Esophagus squamous epithelium (tissue), 5 donors: ENCODE measurements at places on chromosomes 5 and 9.

GRCh38 chr5:176806137-176806536 is 4.2 kb upstream of the UNC5A start:
- no peak for DNase-seq

DNA sequence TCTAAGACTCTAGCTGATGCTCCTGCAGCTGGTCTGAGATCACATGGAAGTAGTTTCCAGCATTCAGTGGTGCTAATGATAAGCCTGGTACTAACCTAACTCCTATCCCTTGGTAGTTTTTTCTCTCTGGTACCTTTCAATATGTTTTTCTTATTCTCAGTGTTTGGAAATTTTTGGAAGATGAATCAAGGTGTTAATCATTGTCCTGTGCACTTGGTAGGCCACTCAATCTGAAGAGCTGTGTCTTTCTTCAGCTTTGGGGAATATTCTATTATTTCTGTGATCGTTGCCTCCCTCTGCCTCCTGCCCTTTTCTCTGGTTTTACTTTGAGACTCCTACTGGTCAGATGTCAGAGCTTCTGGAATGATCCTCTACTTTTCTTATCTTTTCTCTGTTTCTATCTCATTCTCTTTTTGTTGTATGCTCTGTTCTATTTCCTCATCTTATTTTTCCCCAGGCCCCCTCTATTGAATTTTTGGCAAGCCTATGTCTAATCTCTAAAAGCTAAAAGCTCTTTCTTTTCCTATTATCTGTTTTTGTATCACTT is 136.8 kb downstream of the APBA1 start:
- DNase-seq, result no peak

DNA sequence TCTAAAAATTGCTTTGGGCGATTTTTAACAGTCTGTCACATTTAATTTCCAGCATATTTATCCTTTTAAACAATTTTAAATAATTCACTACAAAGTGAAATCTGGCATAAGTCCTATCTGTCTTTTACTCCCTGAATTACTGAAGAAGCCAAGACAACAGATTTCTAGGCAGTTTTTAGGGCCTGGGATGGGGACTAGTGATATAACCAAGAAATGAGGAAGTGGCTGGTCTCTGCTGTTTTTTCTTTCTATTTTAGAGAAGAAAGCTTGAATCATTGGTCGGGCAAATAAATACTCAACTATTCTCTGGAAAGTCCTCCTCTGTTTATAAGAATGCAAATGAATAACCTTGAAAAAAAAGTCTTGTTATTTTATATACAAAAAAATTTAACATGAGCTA is 79.7 kb upstream of the SSBP2 start:
- DNase-seq, result no peak

DNA sequence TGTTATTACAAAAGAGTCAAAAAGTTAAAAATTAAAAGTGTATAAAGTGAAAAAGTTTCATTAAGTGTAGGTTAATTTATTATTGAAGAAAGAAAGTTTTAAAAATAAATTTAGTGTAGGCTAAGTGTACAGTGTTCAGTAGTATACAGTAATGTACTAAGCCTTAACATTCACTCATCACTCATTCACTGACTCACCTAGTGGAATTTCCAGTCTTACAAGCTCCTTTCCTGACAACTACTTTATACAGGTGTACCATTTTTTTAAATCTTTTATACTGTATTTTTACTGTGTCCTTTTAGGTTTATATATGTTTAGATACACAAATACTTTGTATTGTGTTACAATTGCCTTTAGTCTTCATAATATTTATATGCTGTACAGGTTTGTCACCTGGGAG is 530.2 kb upstream of the FAM174A start:
- DNase-seq, result no peak

DNA sequence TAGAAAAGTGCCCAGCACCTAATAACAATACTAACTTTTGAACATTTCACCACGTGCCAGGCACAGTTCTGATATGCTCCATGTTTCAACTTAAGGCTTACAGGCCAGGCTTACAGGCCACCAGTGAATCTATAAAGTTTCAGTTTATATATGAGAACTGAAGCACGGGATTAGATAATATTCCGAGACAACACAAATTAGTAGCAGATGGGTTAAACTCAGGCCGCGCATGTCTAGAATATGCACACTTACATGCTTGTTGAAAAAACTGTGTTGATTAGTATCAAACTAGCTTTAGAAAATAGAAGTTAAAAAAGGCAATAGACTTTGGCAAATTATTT is 587.9 kb downstream of the MTRR start:
- DNase-seq, result no peak

DNA sequence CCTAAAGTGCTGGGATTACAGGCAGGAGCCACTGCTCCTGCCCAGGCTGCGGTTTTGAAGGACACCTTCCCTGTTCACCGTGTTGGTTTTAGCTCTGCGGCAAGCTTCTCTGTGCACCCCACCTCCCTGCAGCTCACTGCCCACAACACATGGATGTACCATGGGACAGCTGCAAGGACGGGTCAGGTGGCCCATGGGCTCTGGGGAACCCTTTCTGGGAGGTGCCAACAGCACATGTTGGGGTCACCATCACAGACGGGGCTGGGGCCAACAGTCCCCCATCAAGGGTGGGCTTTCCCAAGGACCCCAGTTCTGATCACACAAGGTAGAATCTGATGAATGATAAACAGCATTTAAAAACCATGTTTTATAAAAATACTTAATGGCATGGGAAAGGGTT is 7.5 kb downstream of the EXD3 start:
- DNase-seq, result no peak

- no peak for DNase-seq
Observed at GRCh38 chr9:127905788-127906191, 6.4 kb upstream of the ST6GALNAC6 start.

- DNase-seq, result no peak
Observed at GRCh38 chr5:76402251-76402885, 717 bp upstream of the IQGAP2 start.

DNA sequence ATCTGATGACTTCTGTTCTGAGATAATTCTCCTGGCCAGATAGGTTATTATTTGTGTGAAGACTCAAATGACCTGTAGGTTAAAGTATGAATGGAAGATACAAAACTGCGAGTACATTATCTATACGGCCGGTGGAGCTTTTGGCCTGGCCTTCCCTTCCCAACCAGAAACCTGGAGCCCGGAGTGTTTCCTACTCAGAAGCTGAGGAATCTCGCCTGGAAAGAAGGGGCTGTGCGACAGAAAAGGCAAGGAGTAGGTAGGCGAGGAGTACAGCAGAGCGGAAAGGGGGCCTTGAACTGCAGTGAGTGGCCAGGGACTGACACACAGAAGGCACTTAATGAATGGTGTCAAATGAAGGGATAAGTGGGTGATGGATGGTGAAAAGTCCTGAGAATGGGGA is 34.6 kb downstream of the ANGPTL2 start:
- DNase-seq, result no peak

GRCh38 chr9:130265431-130266235 is at the start of gene HMCN2:
Gene HMCN2, plus strand, starts transcription at chr9:130265760. Its CDS starts 119 bp downstream, at chr9:130265879.
- DNase-seq, result no peak

GRCh38 chr9:92289708-92290390 is 3.6 kb downstream of the IARS1 start:
- DNase-seq, result no peak

GRCh38 chr5:83313436-83313835 is 158.1 kb upstream of the VCAN start:
- no peak for DNase-seq

GRCh38 chr5:78805474-78806124 is 157.0 kb upstream of the LHFPL2 start:
- no peak for DNase-seq

- DNase-seq, result no peak
Observed at GRCh38 chr5:110251366-110251765, 475.1 kb downstream of the TMEM232 start.

DNA sequence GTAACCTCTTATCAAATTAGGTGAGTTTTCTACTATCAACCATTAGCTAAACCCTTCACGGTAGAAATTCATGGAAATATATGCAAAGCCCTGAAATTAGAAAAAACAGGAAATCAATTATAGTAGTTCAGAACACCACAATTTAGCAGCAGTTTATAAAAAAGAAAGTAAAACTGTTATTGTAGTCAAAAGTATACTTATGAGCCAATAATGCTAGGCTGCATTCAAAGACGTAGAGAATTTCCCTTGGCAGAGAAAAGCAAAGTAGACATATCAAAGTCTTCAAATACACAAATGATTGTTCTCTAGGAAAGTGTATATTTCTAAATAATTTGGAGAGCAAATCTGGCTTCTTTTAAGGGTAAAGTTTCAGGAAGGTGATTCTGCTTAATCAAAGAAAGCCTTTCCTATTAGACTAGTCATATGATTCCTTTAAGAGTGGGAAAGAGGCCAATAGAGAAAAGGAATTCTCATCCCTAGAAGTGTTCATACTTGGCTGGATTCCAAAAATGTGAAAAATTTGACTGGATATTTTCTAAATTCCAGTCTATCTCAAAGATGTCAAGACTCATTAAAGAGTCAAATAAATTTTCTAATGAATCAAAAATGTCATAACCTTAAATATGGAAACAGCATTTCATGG is 185.5 kb downstream of the SMC2 start:
- no peak for DNase-seq

DNA sequence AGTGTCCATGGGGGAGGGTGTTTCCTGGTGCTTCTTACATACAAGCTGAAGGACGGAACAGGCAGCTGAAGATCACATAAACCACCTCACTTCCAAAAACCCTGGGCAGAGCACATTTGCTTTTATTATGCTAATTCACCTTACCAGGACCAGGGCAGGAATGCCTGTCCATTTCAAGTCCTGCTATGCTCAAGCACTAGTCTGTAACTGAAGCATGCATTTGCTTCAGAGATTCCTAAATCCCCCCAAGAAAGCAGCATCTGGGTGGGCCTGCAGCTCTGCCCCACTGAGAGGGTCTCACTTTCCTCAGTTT is 9.4 kb upstream of the NACC2 start:
- DNase-seq, result no peak

- no peak for DNase-seq
Observed at GRCh38 chr9:32558408-32558934, 6.1 kb upstream of the TOPORS start.

DNA sequence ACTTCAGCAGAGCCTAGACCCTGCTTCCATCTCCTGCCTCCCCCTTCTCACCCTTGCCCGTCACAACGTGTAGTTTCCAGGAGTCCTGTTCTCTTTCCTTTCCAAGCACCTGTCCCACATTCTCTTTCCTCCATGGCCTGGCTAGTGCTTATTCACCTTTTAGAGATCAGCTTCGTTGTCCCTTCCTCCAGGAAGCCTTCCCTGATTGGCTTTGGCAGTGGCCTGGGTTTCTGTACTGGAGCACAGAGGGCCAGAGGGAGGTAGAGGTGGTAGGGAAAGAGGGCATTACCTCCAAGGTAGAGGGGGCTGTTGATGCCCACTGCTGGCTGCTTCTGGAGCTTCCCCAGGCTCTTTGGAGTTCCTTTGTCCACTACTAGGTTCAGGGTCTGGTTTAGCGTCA is 93.7 kb upstream of the PANK3 start:
- DNase-seq, result no peak

DNA sequence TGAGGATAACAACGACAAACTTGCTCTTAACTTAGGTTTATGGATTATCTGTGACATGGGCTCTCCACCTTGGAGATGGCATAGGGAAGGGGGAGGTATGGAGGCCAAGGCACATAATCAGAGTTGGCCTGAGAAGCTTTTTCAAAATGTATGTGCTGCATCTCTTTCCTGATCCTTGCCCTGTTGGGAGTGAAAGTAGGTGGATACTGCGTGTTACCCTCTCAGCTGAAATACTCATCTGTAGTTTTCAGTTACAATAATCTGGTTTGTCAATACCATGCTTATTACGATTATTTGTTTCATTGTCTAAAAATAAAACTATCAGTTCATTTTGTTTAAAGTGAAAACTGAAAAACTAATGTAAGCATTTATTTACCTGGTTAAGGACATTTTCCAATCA is 86.7 kb downstream of the SLC44A1 start:
- no peak for DNase-seq

- no peak for DNase-seq
Observed at GRCh38 chr5:157484768-157485167, 24.8 kb downstream of the NIPAL4 start.

- DNase-seq, result no peak
Observed at GRCh38 chr9:38286357-38286756, 106.1 kb upstream of the ALDH1B1 start.

- no peak for DNase-seq
Observed at GRCh38 chr5:7251132-7251531, 144.8 kb upstream of the ADCY2 start.

DNA sequence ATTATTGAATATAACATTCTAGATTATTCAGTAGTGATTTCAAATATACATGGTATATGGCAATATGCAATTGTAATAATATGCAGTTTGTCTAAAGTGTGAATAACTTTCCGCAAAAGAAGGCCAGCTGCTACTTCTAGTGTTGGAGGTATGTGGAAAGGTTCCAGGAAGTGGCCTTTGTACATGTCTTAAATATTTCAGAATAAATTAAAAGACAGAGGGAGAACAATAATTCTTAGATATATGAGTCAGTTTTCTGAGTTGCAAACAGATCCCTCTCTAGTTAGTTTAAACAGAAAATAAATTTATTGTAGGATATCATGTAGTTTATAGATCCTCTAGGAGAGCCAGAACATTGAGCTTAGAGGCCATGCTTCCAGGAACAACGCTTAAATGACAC is 210.8 kb upstream of the ELL2 start:
- DNase-seq, result no peak

GRCh38 chr5:171323806-171324632 is 15.0 kb downstream of the TLX3 start:
- no peak for DNase-seq

DNA sequence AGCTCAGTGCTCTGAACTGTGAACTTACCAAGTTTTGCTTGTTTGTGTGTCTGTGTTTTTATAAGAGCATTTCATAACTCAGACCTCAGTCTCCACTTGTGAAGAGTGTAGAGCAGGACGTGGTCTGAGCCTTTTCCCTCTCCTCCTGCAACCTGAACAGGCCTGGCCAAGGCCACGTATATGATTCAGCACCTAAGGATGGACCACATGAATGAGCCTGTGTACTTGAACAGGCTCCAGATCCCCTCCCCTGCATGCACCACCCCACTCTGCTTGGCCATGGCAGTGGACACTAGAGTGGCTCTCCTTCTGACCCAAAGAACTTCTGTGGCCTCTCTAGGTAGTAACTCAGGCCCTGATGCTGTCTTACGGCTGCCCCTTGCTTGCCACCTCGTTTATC is 125.9 kb upstream of the FSTL4 start:
- DNase-seq, result no peak

- DNase-seq, result no peak
Observed at GRCh38 chr5:9421884-9422283, 124.0 kb downstream of the SEMA5A start.

DNA sequence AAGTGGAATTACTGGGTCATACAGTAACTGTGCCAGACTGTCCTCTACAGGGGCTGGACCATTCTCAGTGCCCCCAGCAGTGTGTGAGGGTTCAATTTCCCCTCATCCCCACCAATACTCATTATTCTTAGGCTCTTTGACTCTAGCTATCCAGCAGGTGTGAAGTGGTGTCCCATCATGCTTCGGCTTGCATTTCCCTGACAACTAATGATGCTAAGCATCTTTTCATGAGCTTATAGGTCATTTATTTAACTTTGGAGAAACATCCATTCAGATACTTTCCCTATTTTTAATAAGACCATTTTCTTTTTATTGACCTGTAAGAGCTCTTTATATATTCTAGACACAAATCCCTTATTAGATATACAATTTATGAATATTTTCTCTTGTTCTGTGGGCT is 63.6 kb downstream of the ADAMTS2 start:
- DNase-seq, result no peak

- DNase-seq, result no peak
Observed at GRCh38 chr5:31758803-31759425, 120.0 kb downstream of the PDZD2 start.

- no peak for DNase-seq
Observed at GRCh38 chr5:178245389-178245788, 12.8 kb upstream of the PHYKPL start.
